ENCODE measurements at places on chromosomes 12 and 14.

- no peak for DNase-seq
Measured at GRCh38 chr12:30748147-30748546, 6.6 kb downstream of the CAPRIN2 start.

GRCh38 chr14:42421377-42422078, 814.9 kb downstream of the LRFN5 start:
- no peak for DNase-seq

- DNase-seq: no peak
Measured at GRCh38 chr12:46020768-46021167, 30.4 kb upstream of the SCAF11 start.

DNA sequence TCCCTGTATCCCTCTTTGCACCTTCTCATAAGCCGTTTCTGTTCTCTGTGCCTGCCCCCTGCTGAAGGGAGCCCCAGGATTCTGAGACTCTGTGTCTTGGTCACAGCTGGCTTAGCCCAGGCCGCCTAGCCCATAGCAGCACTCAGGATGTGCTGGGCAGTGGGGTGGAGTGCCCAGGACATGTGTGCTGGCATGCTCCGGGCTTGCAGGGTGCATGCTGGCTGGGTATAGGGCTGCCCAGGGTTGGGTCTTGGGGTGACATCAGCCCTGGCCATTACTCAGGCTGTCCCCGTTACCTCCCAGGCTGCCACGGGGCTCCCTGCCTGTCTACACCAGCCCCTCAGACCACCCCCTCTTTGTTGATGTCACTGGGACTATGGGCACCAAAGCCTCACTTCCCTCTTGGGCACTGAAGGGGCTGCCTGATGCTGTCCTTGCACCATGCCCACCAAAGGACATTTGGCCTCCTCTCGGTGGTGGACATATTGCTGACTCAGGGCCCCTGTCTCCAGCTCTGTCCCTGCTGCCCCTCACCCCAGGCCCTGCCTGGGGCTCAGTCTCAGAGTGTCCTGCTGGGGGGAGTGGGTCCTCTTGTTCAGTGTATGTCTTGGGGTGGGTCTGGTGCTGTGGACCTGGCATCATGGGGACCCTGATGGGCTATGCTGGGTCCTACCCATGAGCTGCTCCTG, 2.4 kb downstream of the CEP170B start:
- no peak for DNase-seq

DNA sequence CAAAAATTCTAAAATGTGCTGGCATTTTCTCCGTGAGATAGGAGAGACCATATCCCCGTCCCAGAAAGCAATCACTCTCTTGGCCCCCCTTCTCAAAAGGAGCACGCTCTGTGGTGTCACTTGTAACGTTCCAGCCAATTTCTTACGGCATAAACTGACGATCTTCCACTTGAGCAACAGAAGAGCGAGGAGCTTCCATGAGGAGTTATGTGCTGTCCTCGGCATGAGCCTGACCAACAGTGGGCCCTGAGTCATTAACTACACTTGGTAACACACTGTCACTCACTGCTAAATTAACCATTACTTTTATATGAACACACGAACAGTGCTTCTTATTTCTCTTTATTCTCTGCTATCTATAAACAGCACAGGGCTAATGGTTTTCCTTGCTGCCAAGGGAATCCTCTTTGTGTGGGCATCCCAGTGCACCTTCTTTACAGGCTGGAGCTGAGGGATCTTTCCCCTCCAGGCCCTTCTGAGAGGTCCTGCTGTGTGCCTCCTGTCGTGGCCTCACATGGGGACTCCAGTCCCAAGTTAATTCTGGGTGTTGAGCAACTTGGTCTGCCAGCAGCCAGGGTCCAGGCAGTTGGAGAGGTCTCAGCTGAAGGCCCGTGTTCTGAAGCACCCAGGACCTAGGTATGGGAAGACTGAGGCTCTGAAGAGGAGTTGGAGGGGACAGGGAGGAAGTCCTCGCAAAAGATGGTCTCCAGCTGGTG, 9.4 kb downstream of the SLC6A13 start:
- DNase-seq: no peak

GRCh38 chr12:65631621-65632111, 192.6 kb upstream of the HMGA2 start:
- DNase-seq: no peak

GRCh38 chr14:85444635-85445034, 85.3 kb upstream of the FLRT2 start:
- no peak for DNase-seq

DNA sequence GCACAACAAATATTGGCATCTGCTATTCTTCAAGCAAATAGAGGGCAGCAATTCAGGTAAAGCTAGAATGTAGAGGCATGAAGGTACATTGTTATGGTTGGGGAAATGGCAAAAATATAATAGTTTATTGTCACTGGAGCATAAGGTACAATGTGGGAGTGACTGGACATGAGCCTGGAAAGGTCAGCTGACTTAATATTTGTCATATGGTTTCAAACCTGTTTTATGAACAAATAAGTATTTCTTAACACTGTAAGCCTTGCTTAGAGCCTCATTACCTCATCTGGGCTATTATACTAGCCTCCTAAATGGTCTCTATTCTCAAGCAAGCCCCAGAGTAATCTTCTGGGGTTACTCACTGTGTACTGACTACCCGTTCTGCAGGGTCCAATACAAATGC, 33.7 kb downstream of the FAM177A1 start:
- DNase-seq: no peak

- DNase-seq: no peak
Measured at GRCh38 chr12:42576374-42576773, 13.2 kb downstream of the PRICKLE1 start.

DNA sequence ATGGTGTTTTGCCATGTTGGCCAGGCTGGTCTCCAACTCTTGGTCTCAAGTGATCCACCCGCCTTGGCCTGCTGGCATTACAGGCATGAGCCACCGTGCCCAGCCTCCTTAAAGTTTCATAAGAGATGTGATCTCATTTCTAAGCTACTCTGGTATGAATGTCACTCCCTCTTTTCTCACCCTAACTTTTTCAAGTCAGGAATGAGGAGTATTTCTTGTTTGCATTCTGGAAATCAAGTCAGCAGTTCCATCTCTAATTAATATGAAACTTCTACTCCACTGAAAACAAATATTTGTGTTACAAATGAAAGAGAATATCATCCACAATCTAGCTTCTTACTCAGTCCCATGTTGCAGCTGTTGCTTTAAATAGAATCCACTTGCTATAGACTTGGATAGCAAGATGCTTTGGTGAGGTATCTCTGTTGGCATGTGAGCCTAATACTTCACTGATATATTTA, 61.3 kb downstream of the ARF6 start:
- DNase-seq: no peak

- no peak for DNase-seq
Measured at GRCh38 chr14:101289911-101290310, 271.4 kb upstream of the DIO3 start.

DNA sequence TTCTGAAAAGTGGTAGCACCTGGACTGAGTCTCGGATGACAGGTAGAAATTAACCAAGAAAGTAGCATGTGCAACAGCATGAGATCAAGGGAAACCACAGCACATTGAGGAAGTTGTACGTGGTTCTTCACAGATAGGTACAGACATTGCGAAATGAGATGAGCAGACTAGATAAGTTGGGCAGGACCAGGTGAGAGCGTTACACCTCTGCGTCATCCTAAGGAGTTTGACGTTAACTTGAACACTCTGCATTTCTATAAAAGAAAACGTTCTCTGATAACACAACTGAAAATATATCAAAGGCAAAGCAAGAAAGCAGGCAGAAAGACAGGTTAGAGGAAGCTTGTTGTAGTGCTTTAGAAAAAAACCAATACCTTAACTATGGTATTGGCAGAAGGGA, 98.5 kb upstream of the RASSF8 start:
- DNase-seq: no peak

DNA sequence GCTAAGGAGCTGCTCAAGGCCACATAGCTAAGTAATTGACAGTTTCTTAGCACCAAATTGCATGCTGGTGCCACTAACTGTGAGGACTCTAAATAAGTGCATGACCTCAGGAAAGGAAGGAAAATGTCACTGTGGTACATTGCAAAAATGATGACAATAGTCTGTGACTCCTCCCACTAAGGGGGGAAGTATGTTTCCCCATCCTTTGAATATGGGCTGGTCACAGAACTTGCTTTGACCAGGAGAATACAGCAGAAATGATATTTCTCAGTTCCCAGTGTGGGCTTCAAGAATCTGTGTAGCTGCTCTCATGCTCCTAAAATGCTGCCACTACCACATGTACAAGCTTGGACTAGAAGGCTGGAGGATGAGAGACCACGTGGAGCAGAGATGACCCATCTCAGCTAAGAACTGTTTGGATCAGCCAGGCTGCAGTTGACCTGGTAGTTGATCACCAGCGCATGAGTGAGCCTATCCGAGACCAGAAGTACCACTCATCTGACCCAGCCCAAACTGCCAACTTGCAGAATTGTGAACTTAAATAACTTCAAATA, 42.2 kb upstream of the NOS1 start:
- DNase-seq: no peak

GRCh38 chr12:24198070-24198469, 248.6 kb upstream of the SOX5 start:
- no peak for DNase-seq

All from WERI-Rb-1 (cell line).